Pancreas (tissue), 10 donors: ENCODE measurements at places on chromosomes 4 and X. TPM values are rescaled to one million over a fixed set of nuclear protein-coding genes. Genes with fewer than 3 reads are reported as not detected.

- H3K4me3 ChIP-seq: no peak overlapping the region
- no peak for DNase-seq
- H3K27me3 ChIP-seq: peaks cover 5% of the 10 kb centered on the region
- H3K4me1 ChIP-seq: no peaks in the 10 kb centered on the region
These were observed 49.0 kb upstream of the TRAM1L1 start for GRCh38 chr4:117134386-117134785.

DNA sequence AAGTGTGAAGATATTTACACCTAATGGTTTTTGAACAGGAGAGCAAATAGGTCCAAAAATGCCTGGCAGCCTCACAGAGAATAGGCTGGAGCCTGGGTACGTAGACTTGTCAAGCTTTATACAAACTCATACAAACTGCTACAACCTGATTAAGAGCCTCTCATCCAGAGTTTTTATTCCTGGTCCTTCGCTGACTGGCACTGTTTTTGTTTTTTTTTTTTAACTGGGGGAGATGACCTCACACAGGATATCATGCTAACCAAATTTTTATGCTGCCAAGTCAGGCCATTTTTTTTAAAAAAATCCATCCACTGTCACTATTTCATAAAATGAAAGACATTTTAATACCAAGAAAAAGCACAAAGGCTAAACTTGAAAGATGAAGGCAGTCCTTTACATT lies 1.9 kb downstream of the FAM114A1 start:
- H3K27me3 ChIP-seq: no peaks in the 10 kb centered on the region
- H3K36me3 ChIP-seq: no peaks in the 10 kb centered on the region
- H3K4me3 ChIP-seq: no peak overlapping the region
- no peak for DNase-seq
- peak overlapping the region; percentile 95 for H3K27ac ChIP-seq

The PNMA3 gene
- 0.34 TPM for polyA plus RNA-seq

The SLC38A5 gene
- polyA plus RNA-seq: 250 TPM

The MID1IP1 gene
- 34.6 TPM for polyA plus RNA-seq
